Naive thymus-derived CD4-positive, alpha-beta T cell (primary cell): ENCODE measurements at places on chromosomes 6 and 20.

DNA sequence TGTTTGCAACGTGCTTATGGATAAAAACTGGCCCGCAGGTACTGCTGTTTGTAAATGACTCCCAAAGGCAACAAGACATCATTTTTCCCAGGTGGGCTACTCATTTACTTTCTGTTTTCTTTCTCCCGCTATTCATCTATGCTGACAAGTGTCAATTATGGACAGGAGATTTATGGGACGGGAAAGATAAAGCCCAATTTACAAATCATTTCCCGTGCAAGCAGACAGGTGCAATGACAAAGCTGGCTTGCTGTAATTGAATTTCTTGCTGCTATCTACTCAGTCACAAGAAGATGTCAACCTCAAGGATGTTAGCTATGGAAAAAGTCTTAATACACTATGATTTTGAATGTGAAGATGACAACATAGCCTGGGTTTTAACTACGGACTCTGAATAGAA is 125.5 kb downstream of the EPHA7 start:
- no peak for DNase-seq

GRCh38 chr6:106705156-106705555 is 75.8 kb downstream of the QRSL1 start:
- DNase-seq, result no peak

- no peak for DNase-seq
Observed at GRCh38 chr20:50389438-50389807, 120.8 kb upstream of the PTPN1 start.

DNA sequence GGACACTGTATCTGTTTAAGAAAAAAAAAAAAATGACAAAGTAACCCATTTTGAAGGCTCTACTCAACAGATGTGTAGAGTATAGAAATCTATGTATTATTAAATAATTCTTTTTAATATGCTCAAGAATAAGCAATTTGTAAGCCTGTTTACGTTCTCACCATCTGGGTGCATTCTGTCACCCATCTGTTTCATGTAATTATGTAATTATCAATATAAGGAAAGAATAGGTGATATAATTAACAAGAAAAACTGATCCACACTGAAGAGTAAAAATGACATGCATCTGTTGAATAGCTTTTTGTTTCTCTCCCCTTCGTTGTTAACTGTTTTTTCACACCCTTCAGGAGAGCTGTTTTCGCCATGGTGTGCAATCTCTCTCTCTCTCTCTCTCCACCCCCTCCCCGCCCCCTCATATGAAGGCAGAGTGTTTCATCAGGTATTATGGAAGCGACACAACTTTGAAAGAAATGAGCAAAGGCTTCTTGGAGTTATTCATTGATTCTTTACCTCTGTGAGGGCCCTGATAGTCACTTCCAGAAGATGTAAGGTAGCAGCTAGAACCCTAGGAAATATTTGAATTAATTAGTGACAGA is 154.3 kb upstream of the INSM1 start:
- no peak for DNase-seq

DNA sequence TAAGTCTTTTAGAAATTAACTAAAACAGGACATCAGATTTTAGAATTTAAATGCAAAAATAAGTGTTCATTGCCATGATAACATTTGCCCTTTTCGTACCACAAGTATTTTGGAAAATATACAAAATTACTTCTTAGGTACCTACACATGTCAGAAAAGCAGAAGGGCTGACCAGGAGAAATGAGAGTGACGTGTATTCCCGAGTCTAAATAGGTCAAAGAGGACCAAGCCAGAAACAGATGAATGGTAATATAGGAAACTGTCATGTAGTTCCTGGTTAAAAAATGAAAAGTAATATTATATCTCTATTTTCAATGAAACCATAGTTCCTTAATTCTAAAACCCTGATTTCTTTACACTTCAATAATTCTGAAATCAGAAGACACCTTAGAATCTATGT is 126.2 kb downstream of the IPCEF1 start:
- no peak for DNase-seq
